ENCODE measurements at places on chromosomes 3 and 15. TPM values are rescaled to one million over a fixed set of nuclear protein-coding genes. Genes with fewer than 3 reads are reported as not detected.

DNA sequence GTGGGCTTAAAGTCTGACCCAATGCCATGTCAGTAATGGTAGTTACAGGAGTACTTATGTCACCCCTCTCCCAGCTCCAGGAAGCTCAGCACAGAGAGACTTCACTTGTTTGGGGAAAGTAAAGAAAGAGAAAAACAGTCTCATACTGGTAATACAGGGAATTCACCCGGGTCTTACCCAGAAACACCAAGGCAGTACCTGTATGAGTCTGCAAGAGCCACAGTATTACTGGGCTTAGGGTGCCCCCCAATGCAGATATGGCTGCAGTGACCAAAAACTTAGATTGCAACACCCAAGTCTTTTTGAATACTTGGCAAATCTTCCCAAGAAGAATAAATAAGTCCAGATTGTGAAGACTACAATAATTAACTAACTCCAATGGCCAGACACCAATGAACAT, 622.1 kb downstream of the IGSF11 start:
- no peak for DNase-seq

- DNase-seq: no peak
These were observed 322.6 kb upstream of the TLE3 start for GRCh38 chr15:70420086-70420947.

ARL14 gene
- 0.76 TPM for polyA plus RNA-seq

ROBO1 gene
- 27.1 TPM for polyA plus RNA-seq

ANKRD63 gene
- not detected for polyA plus RNA-seq

DNA sequence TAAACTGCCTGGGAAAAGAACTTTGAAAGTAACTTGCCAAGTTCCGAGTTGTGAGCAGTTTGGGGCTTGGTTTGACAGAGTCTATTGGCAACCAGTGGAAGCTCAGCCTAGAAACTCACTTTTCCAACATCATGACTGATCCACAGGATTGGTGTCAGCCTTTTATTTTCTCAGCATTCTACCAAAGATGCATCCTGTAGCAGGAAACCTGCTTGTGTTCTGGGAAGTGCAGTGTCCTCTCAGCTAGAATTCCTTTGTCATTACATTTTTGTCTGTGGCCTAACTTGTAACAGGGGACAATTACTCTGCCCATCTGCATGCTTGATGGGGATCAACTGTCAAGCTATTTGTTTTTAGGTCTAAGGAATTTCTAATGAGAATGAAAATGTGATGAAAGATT, 116.7 kb upstream of the LMOD3 start:
- no peak for DNase-seq

DNA sequence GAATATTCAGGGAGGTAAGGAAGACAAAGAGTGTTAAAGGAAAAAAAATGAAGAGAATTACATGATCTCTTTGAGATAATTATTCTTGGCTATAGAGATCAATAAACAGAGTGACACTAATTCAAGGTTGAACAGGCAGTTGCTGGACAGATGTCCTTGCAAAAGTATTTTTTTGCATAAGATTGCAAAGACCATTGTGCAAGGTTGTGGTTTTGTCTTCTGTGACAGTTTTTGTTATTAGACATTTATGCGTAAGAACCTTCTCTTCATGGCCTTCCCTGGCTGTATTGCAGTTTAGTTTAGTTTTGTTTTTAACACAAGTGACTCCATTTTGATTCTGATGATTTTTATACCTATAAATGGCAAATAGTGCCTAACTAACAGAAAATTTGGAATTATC, 682.8 kb upstream of the ARPP21 start:
- no peak for DNase-seq

DNA sequence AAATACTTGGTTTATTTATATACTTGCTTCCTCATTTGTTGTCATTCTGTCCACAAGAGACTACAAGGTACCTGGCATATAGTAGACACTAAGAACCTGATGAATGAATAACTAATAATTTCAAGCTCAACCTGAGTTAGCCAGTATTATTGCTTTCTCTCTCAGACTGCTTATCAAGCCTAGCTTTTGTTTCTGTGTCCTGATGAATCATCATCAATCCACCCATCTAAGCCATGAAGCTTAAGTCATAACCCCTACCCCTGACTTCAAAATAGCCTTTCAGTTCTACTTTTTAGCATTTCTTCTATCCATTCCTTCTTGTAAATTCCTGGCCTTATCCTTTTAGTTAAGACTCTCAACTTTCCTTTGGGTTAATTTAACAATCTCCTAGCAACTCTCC, 420.8 kb downstream of the EPHA6 start:
- DNase-seq: no peak

- DNase-seq: no peak
These were observed 30.2 kb downstream of the TSPAN3 start for GRCh38 chr15:77040673-77041072.

DNA sequence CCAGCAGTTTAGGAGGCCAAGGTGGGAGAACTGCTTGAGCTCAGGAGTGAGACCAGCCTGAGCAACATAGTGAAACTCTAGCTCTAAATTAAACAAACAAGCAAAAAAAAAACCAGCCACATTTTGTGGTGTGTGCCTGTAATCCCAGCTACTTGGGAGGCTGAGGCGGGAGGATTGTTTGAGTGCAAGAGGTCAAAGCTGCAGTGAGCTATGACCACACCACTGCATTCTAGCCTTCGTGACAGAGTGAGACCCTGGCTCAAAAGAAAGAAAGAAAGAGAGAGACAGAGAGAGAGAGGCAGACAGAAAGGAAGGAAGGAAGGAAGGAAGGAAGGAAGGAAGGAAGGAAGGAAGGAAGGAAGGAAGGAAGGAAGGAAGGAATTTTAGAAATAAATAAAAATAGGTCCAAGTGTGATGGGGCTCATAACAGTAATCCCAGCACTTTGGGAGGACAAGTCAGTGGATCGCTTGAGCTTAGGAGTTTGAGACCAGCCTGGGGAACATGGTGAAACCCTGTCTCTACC, 38.7 kb upstream of the LRIG1 start:
- no peak for DNase-seq

DNA sequence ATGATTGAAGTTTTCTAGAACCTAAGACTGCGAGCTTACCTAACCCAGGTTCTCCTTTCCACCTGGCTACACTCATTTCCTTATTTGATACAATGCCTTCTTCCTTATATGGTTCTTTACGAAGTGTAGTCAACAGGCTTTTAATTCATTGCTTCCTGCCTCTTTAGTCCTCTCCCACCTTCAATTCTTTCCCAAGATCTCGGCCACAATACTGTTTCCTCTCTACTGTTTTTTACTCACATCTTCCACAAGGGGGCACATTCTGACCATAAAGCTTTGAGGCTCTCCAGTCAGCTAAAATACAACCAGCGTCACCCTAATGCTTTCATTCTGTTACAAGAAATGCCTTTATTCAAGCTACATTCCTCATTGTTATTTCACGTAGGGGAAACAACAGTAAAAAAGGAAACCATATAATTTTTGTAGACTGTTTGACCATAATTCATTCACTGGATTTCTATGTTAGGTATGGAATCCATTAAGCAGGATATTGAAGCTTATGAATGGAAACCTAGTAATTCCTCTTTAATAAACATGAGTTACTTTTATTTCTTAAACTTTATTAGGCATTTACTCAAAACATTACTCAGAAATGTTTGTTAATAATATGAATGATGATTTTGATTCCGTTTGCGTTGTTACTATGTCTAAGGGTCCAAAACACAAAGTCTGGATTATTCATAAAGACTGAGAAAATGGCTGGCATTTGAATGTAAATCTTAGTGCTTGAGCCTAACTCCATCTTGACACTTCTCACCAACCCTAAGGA, 29.5 kb upstream of the VEPH1 start:
- peak; percentile 25 for DNase-seq

SERINC4 gene
- polyA plus RNA-seq: not detected

MST1R gene
- 106 TPM for polyA plus RNA-seq

IFT80 gene
- polyA plus RNA-seq: 12.3 TPM

TNFAIP8L3 gene
- polyA plus RNA-seq: 0.51 TPM

- DNase-seq: no peak
These were observed 104.2 kb downstream of the MAP4 start for GRCh38 chr3:47912006-47912504.

DNA sequence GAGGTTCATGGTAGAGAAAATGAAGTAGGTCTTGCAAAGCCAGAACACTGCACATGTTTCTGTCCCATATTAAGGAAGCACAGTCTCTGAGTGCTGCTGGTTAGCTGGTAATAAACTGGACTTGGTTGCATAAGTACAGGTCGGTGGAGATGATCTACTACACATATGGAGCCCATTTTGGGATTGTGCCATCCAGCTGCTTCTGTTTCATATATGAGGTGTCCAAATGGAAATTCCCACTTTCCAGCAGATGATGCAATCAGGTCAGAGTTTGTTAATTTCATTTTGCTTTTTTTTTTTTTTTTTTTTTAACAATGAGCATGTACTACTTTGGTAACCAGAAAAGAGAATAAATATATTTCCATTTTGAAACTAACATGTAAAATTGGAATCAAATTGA, 122.6 kb downstream of the SATB1 start:
- no peak for DNase-seq

SLC22A14 gene
- polyA plus RNA-seq: 0.08 TPM

DNA sequence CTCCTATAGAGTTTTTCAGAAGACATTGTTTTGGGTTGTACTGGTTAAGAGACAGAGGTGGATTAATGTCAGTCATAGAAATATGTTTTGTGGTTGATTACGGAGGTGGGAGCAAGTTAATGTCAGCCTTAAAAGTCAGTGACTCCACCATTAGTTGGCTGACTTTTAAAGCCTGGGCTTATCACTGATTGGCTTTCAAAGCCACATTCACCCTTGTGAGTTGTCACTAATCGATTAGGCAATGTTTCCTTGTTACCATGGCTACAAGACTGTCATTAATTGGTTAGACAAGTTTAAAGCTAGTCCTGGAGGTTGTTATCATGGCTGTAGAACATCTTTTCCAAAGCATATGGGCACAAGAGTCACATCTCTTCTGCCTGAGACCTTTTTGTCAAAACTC, 73.0 kb downstream of the NEO1 start:
- no peak for DNase-seq

GRCh38 chr3:46574243-46574646, 8.1 kb upstream of the LRRC2 start:
- no peak for DNase-seq

HYKK gene
- polyA plus RNA-seq: 3.9 TPM

GRCh38 chr3:132637590-132637989, 22.0 kb downstream of the ACAD11 start:
- no peak for DNase-seq

GRCh38 chr15:58870451-58870850, 63.0 kb downstream of the SLTM start:
- no peak for DNase-seq

- DNase-seq: no peak
These were observed 80.5 kb downstream of the STT3B start for GRCh38 chr3:31613177-31613576.

MUC4 gene
- polyA plus RNA-seq: not detected

NOX5 gene
- 0.09 TPM for polyA plus RNA-seq

DNA sequence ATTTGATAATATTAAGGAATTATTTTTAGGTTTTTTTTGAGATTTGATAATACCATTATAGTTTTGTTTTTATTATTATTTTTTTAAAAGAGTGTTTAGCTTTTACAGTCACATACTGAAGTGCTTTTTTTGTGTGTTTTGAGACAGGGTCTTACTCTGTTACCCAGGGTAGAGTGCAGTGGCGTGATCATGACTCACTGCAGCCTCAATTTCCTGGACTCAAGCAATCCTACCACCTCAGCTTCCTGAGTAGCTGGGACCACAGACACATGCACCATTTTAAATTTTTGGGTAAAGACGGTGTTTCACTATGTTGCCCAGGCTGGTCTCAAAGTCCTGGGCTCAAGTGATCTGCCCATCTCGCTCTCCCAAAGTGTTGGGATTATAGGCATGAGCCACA, 73.0 kb downstream of the SUMF1 start:
- no peak for DNase-seq

- DNase-seq: no peak
These were observed 67.2 kb upstream of the CSTA start for GRCh38 chr3:122257644-122258364.

GABRR3 gene
- not detected for polyA plus RNA-seq

DNA sequence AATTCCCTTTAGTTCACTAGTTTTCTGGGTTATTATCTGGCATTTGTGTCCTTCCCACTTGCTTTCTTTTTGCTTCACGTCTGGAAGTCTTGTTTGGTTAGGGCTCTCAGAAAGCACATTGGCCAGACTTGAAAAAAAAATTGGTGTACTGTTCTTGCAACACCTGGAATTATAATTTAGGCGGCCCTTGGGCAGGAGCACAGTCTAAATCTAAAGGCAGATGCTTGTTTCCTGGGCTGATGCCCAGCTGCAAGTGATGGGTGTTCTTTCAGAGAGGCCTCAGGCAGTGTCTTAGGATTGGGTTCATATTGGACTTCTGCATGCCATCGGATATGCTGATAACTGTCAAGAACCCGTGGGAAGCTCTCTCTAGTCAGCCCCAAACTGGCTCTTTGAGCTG, 521.5 kb downstream of the PDCD6IP start:
- DNase-seq: no peak

IL17RB gene
- polyA plus RNA-seq: 0.08 TPM

CCNDBP1 gene
- 53.5 TPM for polyA plus RNA-seq

TUSC7 gene
- not detected for polyA plus RNA-seq

GOLGA6A gene
- polyA plus RNA-seq: not detected

GRCh38 chr3:143794793-143795462, 53.3 kb downstream of the SLC9A9 start:
- DNase-seq: no peak

DNA sequence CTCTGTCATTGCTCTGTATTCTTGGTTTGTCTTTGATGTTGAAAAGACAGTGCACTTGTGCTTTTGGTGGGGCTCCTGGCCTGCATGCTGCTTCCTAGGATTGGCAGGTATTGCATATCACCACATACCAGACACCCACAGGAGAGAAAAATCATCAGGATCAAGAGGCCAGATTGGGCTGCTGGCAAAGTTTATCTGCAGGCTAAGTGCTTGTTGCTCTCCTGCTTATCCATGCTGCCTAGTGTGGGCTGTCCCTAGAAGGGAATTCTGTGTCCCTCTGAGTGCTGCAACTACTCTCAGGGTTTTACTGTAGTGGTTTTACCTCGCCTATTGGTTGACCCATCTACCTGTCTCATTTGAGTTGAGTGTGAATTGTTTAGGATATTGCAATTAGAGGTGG, 833 bp upstream of the SLC22A13 start:
- DNase-seq: no peak

- DNase-seq: no peak
These were observed 6.9 kb downstream of the ABTB1 start for GRCh38 chr3:127679534-127680145.

DNA sequence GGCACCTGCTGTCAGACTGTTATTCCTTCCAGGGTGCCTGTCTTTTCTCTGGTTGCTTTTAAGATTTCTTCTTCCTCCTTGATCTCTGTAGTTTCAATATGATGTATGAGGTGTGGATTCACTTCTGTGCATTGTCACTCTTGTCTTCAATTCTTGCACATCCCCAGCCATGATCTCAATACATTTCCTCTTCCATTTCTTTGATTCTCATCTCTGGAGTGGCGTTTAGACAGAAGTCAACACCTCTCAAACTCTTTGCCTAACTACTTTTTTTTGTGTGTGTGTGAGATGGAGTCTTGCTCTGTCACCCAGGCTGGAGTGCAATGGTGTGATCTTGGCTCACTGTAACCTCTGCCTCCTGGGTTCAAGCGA, 224.4 kb upstream of the LYSMD4 start:
- DNase-seq: no peak

PRR20G gene
- polyA plus RNA-seq: not detected

Data from keratinocyte (primary cell).